Bone marrow (tissue), 2 donors: ENCODE measurements at places on chromosomes 13 and 19.

GRCh38 chr19:3450796-3451411, 29.4 kb downstream of the SMIM24 start:
- DNase-seq = peak; percentile 7

DNA sequence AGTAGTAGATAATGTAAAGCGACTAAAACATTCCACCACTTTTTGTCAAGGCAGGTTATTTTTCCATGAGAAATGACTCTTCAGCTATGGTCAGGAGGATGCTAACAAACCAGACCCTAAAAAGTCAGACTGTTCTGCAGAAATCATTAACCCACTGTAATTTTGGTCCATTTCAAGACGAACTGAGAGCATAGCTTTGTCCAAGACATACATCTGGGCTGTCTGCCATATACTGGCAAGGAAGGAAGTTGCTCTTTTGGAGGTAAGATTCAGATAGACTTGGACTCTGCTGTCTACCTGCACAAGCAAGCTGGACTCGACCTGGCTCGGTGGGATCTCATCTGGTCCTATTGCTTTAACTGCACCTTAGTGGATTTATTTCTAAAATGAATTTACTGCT, 207.8 kb downstream of the POSTN start:
- no peak for DNase-seq

GRCh38 chr13:64488731-64489130, 2741.4 kb downstream of the PCDH9 start:
- no peak for DNase-seq

DNA sequence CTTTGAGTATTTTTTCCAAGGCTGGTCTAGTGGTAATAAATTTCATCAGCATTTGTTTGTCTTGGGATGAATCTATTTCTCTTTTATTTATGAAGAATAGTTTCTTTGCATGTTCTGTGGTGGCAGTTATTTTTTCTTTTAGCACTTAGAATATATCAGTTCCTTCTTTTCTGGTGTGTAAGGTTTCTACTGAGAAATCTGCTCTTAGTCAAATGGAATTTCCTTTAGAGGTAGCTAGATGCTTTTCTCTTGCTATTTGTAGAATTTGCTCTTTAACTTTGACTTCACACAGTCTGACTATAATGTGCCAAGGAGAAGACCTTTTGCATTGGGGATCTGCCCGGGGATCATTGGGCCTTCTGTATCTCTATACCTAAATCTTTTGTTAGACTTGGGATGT, 4.1 kb upstream of the SIGLEC6 start:
- DNase-seq = no peak

GRCh38 chr13:111122631-111123030, 7.5 kb downstream of the ARHGEF7 start:
- no peak for DNase-seq

- DNase-seq = peak; percentile 20
Measured at GRCh38 chr19:19321141-19321577, 530 bp downstream of the MAU2 start.

- DNase-seq = no peak
Measured at GRCh38 chr13:71030784-71031183, 836.2 kb downstream of the DACH1 start.

GRCh38 chr13:113500530-113501265, 10.2 kb upstream of the DCUN1D2 start:
- DNase-seq = no peak

- no peak for DNase-seq
Measured at GRCh38 chr13:101627556-101627943, 175.1 kb downstream of the ITGBL1 start.

GRCh38 chr13:45242070-45242469, 41.2 kb upstream of the KCTD4 start:
- DNase-seq = peak; percentile 57

GRCh38 chr13:71291842-71292146, 575.2 kb downstream of the DACH1 start:
- DNase-seq = no peak

DNA sequence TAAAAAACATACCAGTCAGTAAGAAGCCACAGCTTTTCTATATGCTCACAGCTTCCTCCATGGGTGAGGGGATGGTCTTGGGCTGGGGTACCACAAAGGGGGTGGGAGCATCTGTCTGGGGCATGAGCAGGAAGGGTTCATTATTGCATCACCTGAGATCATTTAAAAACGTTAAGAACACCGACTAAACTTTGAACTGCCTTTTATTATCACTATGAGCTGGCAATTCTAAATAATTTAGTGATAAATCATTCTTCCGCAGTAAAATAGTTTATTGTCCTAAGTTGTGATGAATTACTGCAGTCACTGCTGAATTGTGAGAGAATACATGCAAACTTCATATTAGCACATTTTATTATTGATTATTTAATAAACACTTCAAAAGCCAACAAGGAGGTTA, 71.6 kb downstream of the KL start:
- DNase-seq = no peak

- DNase-seq = no peak
Measured at GRCh38 chr13:79709471-79709870, 228.5 kb downstream of the NDFIP2 start.

DNA sequence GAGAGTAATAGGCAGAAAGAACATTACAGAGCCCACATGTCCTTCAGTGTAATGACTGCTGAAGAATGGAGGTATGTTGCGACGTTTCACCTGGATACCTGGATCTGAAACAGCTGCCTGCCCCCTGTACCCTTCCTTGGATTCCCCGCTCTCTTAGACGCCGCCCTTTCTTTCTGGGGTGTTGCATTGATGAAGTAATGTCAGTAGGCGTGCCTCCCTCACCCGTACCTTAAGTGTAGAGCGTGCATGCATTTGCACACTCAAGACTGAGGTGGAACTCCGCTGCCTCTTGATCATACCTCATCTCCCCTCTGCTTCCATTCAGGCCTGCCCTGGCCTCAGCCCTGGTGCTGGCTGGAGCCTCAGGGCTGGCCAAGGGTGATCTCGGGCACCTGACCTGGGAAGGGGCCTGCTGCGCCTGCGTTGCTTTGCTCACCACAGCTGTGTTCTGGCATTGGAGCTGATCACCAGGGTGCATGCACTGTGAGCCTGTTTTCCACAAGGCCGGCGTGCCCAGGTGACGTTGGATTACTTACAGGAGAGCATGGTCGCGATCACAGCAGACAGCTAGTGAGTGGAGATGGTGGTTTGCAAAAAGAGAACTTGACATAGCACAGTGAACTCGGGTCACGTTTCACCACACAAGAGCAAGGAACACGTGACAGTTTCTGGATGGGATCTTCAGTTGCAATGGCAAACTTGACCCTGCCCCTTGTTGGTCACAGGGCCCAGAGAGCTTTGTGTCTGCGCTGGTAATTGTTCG, 99.0 kb downstream of the ARHGEF7 start:
- DNase-seq = no peak

- no peak for DNase-seq
Measured at GRCh38 chr19:17687141-17687856, 855 bp downstream of the UNC13A start.

- no peak for DNase-seq
Measured at GRCh38 chr19:44745341-44745831, 3.1 kb upstream of the BCL3 start.

- no peak for DNase-seq
Measured at GRCh38 chr19:35027851-35028599, 2.2 kb upstream of the SCN1B start.

DNA sequence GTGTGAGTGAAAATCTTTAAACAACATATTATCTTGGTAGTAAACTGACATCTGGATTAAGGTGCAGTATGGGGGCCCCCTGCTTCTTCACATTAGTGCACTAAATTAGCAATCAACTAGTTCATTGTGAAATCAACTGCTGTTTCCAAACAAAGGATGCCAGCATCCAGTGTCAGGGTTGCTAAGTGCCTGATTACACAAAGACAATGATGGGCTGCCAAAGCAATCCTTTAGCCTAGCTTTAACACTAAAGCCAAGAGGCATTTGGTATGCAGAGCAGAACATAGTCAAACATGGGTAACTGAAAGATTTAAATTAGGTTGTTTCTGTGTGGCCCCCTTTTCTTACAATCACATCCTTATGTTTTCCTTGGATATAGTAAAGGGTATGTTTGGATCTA, 543.1 kb upstream of the SLITRK5 start:
- DNase-seq = no peak

GRCh38 chr19:4539169-4539692, 605 bp downstream of the LRG1 start:
- DNase-seq = no peak

GRCh38 chr13:79309690-79310089, 96.4 kb downstream of the RBM26 start:
- DNase-seq = no peak

- DNase-seq = no peak
Measured at GRCh38 chr13:94630858-94631257, 29.2 kb downstream of the GPR180 start.

DNA sequence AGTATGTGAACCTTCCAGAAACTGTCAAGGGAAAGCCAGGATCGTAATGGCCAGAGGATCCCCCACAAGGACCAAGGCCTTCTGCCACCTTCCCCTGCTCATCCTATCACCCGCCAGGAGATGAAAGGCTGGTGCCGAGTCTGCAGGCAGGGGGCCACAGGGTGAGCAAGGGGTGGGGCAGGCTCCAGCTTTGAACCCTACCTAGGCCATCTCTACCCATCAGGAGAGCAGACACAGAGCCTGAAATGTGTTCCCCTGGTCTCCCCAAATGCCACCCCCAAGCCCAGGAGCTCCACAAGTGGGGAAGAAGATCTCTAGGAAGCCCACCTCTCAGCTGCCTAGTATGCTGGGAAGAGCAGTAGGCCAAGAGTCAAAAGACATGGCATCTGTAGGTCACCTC, 95.1 kb downstream of the KCTD15 start:
- DNase-seq = no peak

DNA sequence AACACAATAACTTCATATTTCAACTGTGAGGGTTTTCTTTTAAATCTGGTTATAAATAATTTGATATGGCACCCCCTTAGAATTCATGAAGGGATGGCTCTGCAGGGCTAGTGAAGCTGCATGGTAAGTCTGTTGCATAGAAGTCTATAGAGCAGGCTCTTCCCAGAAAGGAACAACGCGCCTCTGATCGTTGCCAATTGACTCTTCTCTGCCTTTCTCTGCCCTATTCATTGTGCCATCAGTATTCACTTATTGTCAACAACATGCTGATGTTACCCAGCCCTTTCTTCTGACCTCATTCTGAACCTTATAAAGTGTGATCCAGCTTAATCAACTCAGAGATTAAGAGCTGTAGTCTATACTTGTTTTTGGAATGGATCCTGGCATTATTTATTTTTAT, 16.3 kb upstream of the DCT start:
- no peak for DNase-seq

GRCh38 chr19:1287354-1288225, 1.9 kb downstream of the EFNA2 start:
- no peak for DNase-seq

GRCh38 chr19:17107546-17108452, 32.2 kb downstream of the MYO9B start:
- peak; percentile 64 for DNase-seq

DNA sequence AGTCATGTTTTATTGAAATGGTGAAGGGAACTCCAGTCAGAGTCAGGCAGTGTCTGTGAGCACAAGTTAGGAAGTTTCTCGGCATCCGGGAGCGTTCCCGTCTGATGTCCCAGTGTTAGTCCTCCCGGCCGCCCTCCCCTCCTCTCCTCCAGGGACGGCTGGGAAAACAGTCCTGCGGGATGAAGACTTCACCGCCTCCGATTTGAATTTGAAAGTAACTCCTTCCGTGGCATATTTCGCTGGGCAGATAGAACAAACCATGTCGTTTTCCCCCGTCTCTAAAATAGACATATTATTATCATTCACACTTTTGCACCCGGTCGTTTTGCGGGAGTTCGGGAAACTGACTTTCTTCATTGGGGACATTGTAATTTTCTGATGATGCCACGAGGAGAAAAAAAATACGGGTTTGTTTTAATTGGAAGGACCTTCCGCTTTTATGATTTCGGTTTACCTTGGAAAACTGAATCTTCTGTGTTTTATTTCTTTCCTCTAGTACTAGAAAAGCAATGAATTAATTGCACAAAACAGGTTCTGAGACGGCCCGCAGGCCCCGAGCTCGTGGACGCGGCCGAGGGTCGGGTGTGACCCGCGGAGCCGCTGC, 76.6 kb downstream of the ZIC5 start:
- DNase-seq = no peak

- no peak for DNase-seq
Measured at GRCh38 chr19:50412419-50412818, 6.3 kb upstream of the SPIB start.

DNA sequence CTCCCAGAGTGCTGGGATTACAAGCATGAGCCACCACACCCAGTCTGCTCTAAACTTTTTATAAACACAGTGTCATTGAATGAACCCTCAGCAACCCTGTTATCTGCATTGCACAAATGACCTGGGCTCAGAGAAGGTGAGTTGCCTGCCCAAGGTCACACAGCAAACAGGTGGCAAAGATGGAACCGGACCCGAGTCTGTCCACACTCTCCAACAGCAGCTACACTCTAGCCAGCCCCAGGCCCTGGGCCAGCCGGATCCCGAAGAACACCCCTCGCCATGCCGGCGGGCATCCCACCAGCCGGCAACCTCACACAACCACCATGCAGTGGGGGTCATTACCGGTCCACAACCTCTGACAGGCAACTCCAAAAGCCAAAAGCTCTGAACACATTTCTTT, 14.5 kb downstream of the ERCC2 start:
- no peak for DNase-seq

DNA sequence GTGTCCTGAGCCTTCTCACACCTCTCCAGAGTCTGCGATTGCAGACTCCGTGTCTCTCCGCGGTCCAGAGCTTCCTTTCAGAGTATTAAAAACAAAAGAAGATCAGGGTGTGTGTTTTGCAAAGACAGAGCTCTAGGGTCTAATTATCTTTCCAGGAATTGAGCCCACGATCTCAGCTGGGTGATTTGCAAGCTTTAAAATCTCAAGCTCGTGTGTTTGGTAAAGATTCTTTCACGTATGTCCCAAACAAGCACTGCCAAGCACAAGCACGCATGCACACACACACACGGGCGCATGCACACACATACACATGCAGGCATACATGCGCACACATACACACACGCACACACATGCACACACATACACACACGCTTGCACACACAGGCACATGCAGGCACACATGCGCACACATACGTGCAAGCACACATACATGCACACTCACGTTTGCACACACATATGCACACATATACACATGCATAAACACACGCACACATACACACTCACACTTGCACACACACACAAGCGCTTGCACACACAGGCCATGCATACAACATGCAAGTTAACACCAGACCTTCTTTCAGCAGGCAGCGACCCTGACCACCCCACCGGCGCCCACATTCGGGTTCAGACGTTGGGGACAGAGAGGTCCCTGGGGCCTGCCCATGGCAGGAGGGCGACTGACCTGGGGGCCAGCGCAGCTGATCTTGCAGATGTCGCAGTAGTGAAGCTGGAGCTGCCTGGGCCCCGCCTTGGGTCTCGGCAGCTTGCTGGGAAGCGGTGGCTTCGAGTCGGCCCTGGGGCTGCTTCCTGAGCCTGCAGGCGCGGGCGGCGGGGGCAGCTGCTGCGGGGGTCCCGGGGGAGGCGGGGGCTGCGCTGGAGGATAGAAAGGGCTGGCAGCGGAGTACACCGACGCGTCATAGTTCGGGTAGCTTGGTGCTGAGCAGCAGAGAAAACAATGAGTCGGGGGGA, 37.9 kb downstream of the ZFR2 start:
- DNase-seq = no peak
